ENCODE measurements at places on chromosomes 2 and 18. TPM values are rescaled to one million over a fixed set of nuclear protein-coding genes. Genes with fewer than 3 reads are reported as not detected.

TRIM54 gene
- total RNA-seq: under 0.01 TPM

CFAP65 gene
- not detected for total RNA-seq

REG1B gene
- total RNA-seq: under 0.01 TPM

SLC16A14 gene
- total RNA-seq: 3.8 TPM

SS18 gene
- total RNA-seq: 108 TPM

SNTG2 gene
- not detected for total RNA-seq

ASXL3 gene
- under 0.01 TPM for total RNA-seq

CHRND gene
- total RNA-seq: not detected

AP1S3 gene
- total RNA-seq: 0.81 TPM

UBXN2A gene
- total RNA-seq: 5.7 TPM

DSG1 gene
- total RNA-seq: not detected

B4GALT6 gene
- 12.1 TPM for total RNA-seq

GRCh38 chr2:54429811-54430551 is 26.1 kb upstream of the SPTBN1 start:
- no peak for DNase-seq

- no peak for DNase-seq
Observed at GRCh38 chr2:107362993-107363392, 463.7 kb upstream of the RGPD4 start.

DNA sequence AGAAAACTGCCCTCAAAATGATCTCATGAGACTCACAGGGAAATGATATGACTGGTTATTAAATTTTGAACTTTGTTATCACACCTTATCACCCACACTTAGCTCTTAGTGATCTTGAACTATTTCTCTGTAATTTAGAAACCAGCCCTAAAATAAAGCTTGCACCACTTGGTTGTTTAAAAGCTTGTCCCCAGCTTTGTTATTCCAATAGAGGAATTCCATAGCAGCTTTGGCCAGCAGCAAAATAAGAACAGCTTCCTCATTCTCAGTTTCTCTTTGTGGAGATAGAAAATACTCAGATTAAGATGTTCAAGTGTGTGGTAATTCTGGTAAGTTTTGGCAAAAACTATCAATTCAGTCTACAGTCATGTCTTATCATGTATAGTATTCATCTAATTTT is 54.4 kb upstream of the CCDC68 start:
- DNase-seq: no peak

DNA sequence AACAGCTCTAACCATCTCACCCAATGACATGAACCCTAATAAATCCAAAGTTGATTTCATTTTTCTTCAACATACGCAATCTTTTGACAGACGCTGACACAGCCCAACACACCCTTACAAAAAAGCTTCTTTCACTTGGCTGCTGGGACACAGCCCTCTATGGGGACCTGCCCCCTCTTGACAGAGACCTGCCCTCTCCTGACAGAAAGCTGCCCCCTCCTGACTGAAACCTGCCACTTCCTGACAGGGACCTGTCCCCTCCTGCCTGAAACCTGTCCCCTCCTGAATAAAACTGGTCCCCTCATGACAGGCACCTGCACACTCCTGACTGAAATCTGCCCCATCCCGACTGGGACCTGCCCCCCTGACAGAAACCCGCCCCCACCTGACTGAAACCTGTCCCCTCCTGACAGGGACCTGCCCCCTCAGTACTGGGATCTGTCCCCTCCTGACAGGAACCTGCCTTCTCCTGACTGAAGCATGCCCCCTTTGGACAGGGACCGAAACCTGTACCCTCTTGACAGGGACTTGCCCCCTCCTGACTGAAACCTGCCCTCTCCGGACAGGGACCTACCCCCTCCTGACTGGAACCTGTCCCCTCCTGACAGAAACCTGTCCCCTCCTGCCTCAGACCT is 87.9 kb downstream of the PXDN start:
- DNase-seq: no peak

DNA sequence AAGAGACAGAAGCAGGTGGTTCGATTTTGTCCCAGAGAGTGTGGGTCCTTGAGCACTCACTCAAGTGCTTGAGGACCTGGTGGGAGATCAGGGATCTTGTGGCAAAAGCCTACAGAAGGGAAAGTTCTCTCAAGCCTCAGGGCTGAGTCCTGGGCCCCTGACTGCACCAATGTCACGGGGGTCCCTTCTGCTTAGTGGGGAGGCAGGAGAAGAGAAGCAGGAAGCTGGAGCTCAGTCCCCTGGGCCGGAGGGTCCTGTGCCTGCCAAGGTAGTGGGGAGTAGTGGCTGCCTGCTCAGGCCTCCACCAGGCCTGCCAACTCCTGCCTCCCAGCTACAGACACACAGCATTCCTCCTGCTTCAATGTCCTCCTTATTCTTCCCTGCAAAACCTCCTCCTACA is 11.7 kb downstream of the CAPN14 start:
- DNase-seq: no peak

- DNase-seq: no peak
Observed at GRCh38 chr2:111951486-111951885, 53.1 kb downstream of the MERTK start.

GRCh38 chr2:169158874-169159273 is 89.5 kb downstream of the DHRS9 start:
- no peak for DNase-seq

GRCh38 chr2:30446602-30447148 is 371 bp upstream of the LCLAT1 start:
- peak; percentile 6 for DNase-seq

DNA sequence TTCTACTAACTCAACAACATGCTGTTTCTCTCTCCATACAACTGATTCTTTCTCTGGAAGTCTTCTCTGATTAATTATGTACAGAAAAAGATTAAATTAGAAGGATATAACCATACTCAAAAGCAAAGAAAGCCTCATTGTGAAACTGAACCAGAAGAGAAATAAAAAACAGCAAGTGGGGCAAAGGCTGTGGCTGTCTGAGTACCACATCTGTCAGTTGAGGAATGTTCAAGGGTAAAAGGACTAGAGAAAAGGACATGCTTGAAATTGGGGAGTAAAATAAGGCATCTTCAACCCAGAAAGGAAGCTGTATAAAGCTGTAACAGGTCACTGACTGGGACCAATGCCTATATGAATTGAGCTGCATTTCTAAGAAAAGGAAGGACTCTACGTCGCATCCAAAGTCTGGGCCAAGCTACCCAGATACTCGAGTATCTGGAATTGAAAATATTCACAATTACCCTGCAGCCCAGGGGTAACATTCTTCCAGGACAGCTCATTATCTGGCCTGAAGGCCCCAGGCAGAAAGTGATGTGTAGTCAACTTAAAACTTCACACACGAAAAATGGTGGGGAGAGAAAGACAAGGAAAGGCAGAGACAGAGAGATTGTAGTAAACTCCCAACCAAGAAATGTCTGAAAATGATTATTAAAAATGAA is 356.0 kb upstream of the GALNT5 start:
- DNase-seq: no peak

GRCh38 chr2:71620116-71620515 is 166.8 kb downstream of the DYSF start:
- DNase-seq: no peak

DNA sequence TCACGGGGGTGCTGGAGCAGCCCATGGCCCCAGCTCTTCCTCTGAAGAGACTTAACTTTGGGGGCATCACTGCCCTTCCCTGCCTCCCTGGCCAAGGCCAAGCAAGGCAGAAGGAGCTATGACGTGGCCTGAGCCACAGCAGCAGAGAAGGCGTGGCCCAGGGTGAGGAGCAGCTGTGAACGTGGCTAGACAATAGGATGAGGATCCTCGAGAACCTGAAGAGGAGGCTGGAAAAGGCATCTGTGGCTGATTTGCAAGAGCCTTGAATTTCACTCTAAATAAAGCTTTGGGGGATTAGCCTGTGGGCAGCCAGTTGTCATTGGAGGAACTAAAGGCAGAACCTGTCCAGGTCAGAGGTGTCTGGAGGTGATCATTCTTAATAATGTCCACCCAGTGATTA is 652.9 kb upstream of the ID2 start:
- DNase-seq: no peak

DNA sequence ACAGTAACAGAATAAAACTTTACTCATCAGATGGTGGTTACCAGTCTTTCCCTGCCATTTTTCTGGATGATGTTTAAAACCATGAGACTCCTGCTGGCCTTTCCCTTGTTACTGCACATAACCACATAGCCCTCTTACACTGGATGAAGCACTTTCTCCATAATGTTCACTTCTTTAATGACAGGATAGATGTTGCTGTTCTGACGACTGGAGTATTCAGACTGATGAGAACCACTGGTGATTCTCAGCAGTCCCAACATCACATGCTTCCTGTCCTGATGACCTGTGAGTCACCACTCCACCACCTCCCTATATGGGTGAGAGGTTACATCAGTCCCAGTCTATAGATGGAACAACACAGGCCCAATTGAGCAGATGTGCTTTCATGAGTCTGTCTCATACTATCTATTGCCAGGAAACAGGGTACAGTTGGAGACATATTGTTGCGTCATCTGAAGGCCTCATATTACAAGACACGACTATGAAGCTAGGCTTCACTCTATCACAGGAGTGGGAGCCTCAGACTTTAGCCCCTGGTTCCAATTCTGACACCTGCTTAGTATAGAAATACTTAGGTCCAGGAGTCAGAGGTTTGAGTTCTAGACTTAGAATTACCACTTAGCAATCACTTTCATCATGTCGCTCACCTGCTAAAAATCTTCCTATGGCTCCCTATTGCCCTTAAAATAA is 145.7 kb upstream of the KLF7 start:
- DNase-seq: peak; percentile 8

- no peak for DNase-seq
Observed at GRCh38 chr18:58429442-58429841, 199.4 kb downstream of the ALPK2 start.

DNA sequence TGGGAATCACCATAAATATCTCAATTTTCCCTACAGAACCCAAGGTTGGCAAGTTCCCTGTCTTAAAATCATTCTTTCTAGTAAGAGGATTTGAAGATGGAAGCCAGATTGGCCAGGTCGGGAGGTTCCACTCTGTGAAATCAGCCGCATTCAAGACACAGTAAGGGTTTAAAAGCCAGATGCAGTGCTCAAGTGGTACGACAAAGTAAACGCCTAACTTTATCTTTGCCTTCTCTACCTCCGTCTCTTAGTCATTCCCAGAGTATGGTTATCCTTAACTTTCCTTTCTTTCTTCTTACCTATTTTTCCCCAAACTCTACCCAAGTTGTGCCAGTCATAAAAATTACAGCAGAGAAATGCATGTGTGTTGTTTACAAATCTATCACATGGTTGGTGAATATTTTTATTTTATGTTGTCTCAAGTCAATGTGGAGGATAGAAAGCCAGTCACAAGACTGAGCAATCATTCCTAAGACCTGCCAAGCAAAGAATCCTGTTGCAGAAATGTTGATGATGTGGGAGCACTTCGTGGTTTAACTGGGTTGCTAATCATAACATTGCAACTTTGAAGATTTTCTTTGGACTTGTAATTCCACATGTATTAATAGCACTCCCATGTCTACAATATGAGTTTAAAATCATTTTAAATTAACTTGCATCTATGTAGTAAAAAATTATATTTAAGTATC is 62.6 kb downstream of the SLC40A1 start:
- DNase-seq: no peak

GRCh38 chr2:8993902-8994278 is 9.6 kb downstream of the MBOAT2 start:
- no peak for DNase-seq

DNA sequence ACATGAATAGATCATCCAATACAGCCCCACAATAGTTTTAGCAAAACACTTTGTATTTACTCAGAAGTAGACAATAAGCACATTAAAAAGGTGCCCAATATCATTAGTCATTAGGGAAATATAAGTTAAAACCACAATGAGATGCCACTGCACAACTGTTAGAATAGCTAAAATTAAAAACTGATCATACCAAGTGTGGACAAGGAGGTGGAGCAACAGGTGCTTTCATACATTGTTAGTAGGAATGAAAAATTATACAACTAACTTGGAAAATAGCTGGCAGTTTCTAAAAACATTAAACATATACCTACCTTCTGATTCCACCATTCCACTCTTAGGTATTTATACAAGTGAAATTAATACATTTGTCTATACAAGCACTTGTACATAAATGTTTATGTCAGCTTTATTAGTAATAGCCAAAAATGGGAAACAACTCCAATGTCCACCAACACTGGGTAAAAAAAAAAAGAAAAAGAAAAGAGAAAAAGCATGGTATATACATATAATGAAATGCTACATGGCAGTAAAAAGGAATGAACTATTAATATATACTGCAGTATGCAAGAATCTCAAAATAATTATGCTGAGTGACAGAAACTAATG is 27.6 kb upstream of the UBE2E3 start:
- DNase-seq: no peak

GRCh38 chr18:54130177-54130576 is 94.3 kb downstream of the MBD2 start:
- no peak for DNase-seq

DNA sequence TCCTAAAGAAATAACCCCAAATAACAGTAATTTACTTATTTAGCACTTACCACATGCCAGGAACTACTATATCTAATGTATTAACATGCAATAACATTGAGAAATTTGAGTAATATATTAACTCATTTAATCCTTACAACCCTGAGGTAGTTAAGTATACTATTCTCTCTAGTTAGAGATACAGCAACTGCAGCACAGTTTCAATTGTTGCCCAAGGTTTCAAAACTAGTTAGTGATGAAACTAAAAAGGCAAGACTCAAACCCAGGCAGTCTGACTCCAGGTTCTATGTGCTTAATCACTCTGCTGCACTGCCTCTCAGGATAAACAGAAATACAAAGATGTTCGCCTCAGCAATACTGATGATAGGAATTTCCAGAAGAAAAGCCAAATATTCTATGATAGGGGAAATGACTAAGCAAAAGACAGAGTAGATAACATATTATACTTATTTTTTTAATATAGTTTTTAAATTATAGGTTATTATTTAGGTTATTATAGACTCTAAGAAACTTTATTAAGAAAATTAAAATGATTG is 88.0 kb downstream of the SS18 start:
- no peak for DNase-seq

DNA sequence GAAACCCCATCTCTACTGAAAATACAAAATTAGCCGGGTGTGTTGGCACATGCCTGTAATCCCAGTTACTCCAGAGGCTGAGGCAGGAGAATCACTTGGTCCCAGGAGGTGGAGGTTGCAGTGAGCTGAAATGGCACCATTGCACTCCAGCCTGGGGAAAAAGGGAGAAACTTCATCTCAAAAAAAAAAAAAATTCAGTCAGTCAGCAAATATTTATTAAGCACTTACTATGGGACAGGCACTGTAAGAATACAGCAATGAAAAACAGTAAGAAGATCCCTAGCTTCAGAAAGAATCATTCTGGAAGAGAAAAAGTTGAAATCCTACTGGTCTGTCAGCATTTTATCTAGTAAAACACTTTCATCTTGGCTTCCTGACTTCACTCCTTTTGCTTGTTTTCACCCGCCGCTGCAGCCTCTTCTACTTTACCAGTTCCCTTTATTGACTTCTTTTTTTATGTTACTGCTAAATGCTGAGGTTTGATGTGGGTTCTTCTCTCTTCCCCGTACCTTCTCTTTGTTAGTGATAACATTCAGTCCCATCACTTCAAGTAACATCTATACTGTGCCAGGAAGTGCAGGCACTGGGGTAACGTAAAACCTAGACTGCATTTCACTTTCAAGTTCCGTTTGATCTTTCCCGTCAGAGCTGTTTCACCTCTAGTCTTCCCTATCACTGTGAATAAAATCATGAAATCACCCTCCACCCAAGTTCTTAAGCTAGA is 10.8 kb upstream of the TAF4B start:
- DNase-seq: peak; percentile 62

All from hematopoietic multipotent progenitor cell (in vitro differentiated cells).